ENCODE measurements at places on chromosomes 13 and 19.

DNA sequence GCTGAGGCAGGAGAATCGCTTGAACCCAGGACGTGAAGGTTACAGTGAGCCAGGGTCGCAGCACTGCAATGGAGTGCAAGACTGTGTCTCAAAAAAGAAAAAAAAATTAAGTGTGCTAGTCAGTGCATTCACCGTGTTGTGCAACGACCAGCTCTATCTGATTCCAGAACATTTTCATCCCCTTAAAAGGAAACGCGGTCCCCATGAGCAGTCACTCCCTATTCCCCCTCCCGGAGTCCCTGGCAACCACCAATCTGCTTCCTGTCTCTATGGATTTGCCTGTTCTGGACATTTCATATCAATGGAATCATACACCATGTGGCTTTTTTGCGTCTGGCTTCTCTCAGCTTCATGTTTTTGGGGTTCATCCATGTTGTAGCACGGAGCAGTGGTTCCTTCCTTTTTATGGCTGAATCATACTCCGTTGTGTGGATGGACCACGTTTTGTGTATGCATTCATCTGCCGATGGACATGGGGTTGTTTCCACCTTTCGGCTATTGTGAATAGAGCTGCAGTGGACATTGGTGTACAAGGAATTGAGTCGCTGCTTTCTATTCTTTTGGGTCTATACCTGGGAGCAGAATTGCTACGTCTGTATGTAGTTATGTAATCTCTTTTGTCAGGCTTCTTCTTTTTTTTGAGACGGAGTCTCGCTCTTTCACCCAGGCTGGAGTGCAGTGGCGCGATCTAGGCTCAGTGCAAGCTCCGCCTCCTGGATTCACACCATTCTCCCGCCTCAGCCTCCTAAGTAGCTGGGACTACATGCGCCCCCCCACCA, 19.8 kb downstream of the MYO9B start:
- no peak for DNase-seq

- peak; percentile 96 for DNase-seq
These were observed at the start of gene ZNF649 for GRCh38 chr19:51904331-51905165. Gene ZNF649 (minus strand): TSS chr19:51905017. CDS start chr19:51900107, 4,910 bp downstream.

- no peak for DNase-seq
These were observed 9.8 kb upstream of the TIMM50 start for GRCh38 chr19:39470724-39471339.

GRCh38 chr13:100357764-100358163, 230.8 kb downstream of the GGACT start:
- peak; percentile 18 for DNase-seq

- peak; percentile 84 for DNase-seq
These were observed 4.0 kb downstream of the EBI3 start for GRCh38 chr19:4233282-4233853.

GRCh38 chr19:41890936-41891335, 8.0 kb downstream of the ARHGEF1 start:
- no peak for DNase-seq

DNA sequence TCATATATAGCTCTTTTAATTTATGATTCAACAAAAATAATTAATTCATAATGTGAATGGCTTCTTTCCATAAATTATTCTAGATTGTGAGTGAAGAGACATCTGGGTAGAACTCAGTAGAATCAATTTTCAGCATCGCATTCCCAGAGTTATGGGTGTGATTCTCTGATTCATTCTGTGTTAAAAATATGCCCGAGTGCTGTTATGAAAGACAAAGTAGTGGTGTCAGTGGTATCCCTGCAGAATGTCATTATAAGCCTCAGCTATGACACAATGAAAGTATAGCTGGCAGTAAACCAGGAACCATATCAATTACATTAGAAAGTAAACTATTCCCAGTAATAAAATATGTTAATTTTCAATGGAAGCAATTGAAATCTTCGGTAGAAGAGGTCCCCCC, 480.5 kb upstream of the SLITRK1 start:
- DNase-seq: peak; percentile 11

DNA sequence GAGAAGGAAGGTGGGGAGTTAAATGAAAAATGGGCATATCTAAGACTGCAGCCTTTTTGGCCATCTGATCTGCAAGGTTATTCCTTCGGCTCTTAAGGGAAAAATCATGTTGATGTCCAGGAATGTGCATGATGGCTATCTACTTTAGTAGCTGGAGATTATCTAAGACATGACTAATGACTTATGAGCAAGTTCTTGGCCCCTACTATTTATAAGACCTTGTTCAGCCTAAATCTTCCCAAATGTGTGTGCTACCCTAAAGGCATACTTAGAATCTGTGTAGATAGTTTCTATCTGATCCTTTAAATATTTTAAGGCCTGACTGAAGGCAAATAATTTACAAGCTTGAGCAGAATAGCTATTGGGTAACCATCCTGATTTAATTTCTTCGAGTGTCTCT, 41.8 kb upstream of the CD177 start:
- no peak for DNase-seq

- no peak for DNase-seq
These were observed 2.8 kb downstream of the TYROBP start for GRCh38 chr19:35905178-35905727.

DNA sequence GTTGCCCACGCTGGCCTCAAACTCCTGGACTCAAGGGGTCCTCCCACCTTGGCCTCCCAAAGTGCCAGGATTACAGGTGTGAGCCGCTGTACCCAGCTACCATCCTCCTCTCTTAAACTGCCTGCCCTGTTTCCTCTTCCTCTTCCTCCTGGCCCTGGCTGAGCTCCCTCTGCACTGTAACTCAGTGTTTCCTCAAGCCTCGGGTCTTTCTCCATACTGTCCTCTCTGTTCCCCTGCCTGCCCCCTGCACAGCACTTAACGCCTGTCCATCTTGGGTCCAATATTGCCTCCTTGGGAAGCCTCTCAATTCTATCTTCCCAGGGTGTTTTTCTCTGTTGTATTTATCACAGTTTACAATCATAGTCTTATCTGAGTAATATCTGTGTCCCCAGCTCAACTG, 6.1 kb downstream of the LIPE start:
- no peak for DNase-seq

DNA sequence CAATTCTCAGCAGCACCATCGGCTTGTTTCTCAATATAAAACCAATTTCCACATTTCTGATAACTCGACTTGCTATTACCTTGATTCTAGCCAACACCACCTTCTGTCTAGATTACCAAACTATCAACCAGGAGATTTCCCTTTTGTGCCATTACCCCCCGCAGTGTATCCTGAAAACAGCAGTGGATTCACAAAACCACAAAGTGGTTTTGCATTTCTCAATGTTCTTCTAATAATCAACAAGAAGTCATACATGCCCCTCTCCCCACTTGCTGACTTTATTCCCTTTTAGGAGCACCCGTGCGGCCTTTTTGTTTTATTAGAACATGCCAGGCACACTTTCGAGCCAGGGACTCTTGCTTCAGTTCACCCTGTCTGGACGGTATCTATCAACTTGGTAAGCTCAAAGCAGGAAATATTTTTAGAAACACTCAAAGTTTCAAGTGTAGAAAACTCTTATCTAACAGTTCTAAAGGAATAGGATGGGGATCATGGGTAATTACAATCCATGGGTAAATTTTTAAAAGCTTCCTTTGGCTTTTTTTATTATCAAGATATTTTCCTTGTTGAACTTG, 967.4 kb downstream of the EFNB2 start:
- no peak for DNase-seq

GRCh38 chr13:28022848-28023518, 34.5 kb upstream of the URAD start:
- DNase-seq: peak; percentile 66

- DNase-seq: no peak
These were observed 1568.4 kb downstream of the SLITRK5 start for GRCh38 chr13:89239361-89240127.

- no peak for DNase-seq
These were observed 53.6 kb upstream of the UBL3 start for GRCh38 chr13:29903996-29904395.

DNA sequence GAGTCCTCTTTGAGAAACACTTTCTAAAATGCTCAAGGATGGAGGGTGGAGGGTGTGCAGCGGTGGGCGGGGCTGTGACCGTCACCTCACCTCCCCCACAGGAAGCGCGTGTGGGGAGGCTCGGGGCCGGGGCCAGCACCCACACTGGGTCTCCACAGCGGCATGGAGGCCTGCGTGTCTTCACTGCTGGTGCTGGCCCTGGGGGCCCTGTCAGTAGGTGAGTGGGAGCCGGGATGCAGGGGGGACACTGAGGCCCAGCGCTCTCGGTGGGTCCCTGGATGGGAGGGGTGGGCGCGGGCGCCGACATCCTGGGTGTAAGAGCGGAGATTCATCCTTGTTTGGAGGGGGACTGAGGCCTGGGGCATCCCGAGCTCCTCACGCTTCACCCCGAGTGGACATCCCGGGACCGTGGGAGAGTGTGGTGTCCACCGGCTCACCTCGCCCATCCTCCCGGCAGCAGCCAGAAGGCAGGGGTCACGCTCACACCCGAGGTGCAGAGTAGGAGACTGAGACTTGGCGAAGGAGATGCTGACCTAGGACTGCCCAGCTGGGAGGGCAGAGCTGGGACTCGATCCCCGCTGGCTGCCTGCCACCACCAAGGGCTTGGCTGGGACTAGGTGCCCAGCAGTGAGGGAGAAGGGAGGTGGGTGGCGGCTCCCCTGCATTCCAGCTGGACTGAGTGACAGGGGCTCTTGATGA, at the start of gene GZMM:
TSS of gene GZMM (plus strand) at position 144 of the 699 bp plus-strand sequence. CDS start at position 163, 19 bp downstream.
- DNase-seq: no peak

- DNase-seq: no peak
These were observed 74.2 kb upstream of the RFC3 start for GRCh38 chr13:33743438-33744368.

- DNase-seq: peak; percentile 74
These were observed 69.8 kb downstream of the KDM4B start for GRCh38 chr19:5038631-5039271.

DNA sequence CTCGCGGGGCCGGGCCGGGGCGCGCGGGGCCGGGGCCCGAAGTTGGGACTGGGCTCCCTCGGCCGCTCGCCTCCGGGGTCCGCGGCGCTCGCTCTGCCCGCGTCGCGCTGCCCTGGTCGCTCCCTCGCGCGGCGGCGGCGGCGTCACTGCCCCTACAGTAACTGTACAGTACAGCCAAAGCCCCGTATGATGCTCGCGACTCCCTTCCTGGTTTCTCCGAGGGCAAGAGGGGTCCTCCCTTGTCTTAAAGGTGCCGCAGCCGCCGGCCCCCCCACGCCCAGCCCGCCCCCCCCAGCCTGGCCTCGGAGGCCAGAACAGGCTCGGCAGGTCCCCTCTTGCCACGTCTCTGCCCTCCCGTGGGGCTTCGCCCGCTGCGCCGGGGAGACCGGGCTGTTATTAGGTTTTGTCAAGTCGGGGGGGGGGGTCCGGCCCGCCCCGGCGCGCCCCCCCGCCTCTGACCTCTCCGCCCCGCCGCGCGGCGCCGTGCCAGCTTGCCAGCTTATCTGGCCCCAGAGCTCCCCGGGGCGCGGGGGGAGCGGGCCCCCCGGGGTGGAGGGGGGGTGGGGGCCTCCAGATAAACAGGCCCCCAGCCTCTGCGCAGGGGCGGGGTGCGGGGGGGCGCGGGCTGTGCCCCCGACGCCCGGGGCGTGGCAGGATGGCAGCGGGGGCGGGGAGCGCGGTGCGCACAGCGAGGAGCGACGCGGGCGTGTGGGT, at the start of gene ZBTB7A:
TSS of gene ZBTB7A (minus strand) at position 218 of the 714 bp plus-strand sequence. CDS start 11,667 bp downstream, outside the sequence.
- peak; percentile 74 for DNase-seq

- no peak for DNase-seq
These were observed 5.1 kb downstream of the RGCC start for GRCh38 chr13:41462427-41462826.

GRCh38 chr19:18434411-18435175, 3.3 kb downstream of the ISYNA1 start:
- peak; percentile 32 for DNase-seq

- DNase-seq: no peak
These were observed 7.7 kb downstream of the AP1M1 start for GRCh38 chr19:16205205-16206045.

GRCh38 chr13:109767023-109767422, 19.4 kb downstream of the IRS2 start:
- no peak for DNase-seq

DNA sequence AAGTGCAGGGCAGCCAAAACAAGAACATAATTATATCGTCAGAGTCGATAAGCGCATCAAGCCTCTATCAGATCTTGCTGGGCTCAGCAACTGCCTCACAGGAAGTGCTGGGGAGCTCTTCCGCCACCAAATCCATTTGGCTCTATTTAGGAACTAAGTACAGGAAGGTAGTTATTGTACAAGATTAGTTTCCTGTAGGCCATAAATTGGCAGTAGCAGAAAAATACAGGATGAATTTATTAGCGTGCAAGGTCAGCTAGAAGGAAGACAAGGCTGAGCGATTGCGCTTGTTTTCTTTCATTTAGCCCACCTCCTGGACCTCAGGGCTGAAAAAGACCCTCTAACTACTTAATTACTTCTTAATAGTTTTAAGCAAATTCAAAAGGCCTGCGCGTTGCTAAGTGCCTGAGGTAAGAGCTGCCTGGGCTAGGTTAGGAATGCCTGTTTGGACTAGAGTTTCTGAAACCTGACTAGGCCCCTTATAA, 118.5 kb downstream of the IRS2 start:
- DNase-seq: no peak

DNA sequence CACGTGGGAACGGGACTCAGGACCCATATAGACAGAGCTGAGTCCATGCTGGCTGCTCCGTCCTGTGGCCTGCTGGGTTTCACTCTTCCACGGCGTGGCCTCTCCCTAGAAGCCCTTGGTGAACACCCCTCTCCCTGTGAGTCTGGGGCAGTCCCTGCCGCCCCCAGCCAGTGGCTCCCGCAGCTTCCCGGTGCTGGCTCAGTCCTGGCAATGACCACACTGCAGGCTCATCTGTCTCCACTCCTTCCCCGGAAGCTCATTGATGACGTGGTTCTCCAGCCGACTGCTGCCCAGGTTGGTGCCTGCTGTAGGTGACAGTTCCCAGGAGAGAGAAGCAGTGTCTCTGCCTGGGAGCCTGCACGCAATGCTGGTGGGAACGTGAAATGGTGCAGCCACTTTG, 2.1 kb upstream of the TEX29 start:
- DNase-seq: no peak

- no peak for DNase-seq
These were observed 2.3 kb downstream of the A1BG start for GRCh38 chr19:58350871-58351557.

DNA sequence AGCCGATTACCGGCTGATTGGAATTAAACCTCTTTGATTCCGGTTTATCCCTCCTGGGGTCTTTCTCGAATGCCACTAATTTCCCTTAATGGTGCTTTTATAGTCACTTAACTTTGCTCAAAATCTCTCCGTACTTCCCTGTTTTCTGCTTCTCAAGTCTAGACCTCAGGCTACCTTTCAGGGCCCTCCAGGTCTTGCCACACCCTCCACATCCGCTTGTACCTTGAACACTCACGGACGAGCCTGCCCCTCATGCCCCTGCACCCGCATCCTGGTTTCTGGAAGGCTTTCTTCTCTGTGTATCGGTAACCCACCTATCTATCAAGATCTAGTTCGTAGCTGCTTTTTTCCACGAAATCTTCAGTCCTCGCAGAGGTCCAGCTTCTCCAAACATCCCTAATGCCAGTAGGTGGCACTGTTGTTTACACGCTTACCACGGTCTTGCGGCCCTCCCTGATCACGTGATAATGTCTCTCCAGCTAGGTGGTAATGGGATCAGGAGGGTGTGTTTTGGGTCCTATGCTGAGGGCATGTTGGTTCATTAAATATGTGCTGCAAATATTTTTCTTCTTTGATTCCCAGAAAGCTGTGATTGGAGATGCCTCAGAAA, 13.8 kb downstream of the ATP12A start:
- peak; percentile 95 for DNase-seq
